Activated CD4-positive, alpha-beta memory T cell treated with anti-CD3 and anti-CD28 coated beads, Interleukin-2, amount 10 ng/mL, durations not matched to agents 7 days and 5 days (primary cell): ENCODE measurements at places on chromosomes 4 and X. TPM values are rescaled to one million over a fixed set of nuclear protein-coding genes. Genes with fewer than 3 reads are reported as not detected.

TMEM255A gene
- total RNA-seq = not detected

SLC38A5 gene
- total RNA-seq = 76.4 TPM

S100P gene
- total RNA-seq = 176 TPM

DYNLT3 gene
- 17.8 TPM for total RNA-seq

MAGEA9B gene
- total RNA-seq = not detected

AGTR2 gene
- not detected for total RNA-seq

XKRX gene
- 0.15 TPM for total RNA-seq

OPN1LW gene
- total RNA-seq = not detected

USP17L22 gene
- not detected for total RNA-seq

ZC4H2 gene
- total RNA-seq = 13.1 TPM

MAP3K15 gene
- total RNA-seq = 0.28 TPM

SPANXN4 gene
- total RNA-seq = not detected

F8A3 gene
- total RNA-seq = 0.40 TPM

LRBA gene
- total RNA-seq = 42.4 TPM

MTMR8 gene
- total RNA-seq = 5.7 TPM

SPANXA2 gene
- not detected for total RNA-seq

ZFP92 gene
- total RNA-seq = 1.7 TPM

NAAA gene
- total RNA-seq = 38.7 TPM

LRCH2 gene
- total RNA-seq = not detected

GASK1B gene
- total RNA-seq = not detected

SPARCL1 gene
- total RNA-seq = not detected

TMSB15B gene
- 7.5 TPM for total RNA-seq

BMX gene
- not detected for total RNA-seq

IL2 gene
- total RNA-seq = 0.85 TPM

FAM149A gene
- total RNA-seq = 0.38 TPM

CCNG2 gene
- total RNA-seq = 48.7 TPM

CT45A2 gene
- total RNA-seq = not detected

POLR2B gene
- 107 TPM for total RNA-seq

MOB1B gene
- 15.3 TPM for total RNA-seq

MGAT4D gene
- total RNA-seq = not detected

GIMD1 gene
- total RNA-seq = not detected

CLOCK gene
- 9.6 TPM for total RNA-seq

CDK16 gene
- 59.6 TPM for total RNA-seq

IQCM gene
- not detected for total RNA-seq

REELD1 gene
- not detected for total RNA-seq

IL3RA gene
- 35.4 TPM for total RNA-seq

HERC3 gene
- total RNA-seq = 36.9 TPM

ARHGAP24 gene
- total RNA-seq = not detected

GAGE1 gene
- not detected for total RNA-seq

GSX2 gene
- total RNA-seq = not detected

ADGRL3 gene
- total RNA-seq = not detected

KLF3 gene
- 21.9 TPM for total RNA-seq

PPP4R3C gene
- total RNA-seq = not detected
